ENCODE measurements at places on chromosomes 5 and 9.

DNA sequence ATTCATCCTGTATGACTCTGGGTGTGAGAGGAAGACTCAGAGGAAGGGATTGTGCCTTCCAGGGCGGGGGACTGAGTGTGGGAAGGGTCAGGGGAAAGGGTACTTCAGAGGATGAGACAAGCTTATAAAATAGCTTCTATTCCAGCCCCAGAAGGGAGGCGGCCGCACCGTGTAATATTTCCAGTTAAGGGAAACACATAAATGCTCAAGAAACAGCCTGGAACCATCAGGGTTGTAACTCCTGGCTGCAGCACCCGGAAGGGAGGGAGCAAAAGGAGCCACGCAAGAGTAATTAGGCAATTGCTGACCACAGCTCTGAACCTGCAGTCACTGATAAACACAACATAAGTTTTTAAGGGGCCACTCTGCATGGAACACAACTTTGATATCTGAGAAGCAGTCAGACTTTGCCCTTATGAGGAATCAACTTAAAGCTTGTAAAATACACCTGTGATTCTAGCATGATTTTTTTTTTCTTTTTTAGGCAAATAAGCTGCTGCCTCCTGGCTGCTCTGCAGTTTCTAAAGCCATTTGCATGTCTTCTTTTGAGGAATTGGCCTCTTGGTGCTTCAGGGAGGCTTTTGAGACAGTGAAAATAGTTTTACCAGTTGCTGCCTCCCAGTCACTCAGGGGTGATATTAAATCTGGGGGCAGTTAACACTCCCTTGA is 382.7 kb downstream of the ENC1 start:
- no peaks in the 10 kb centered on the region for H3K27me3 ChIP-seq
- peak; percentile 70 for DNase-seq

GRCh38 chr9:89304020-89304833 is 6.8 kb upstream of the CKS2 start:
- no peaks in the 10 kb centered on the region for H3K27me3 ChIP-seq
- no peak overlapping the region for H3K27ac ChIP-seq
- H3K4me3 ChIP-seq: no peak overlapping the region

- no peak overlapping the region for H3K4me3 ChIP-seq
- peak; percentile 98 for DNase-seq
- H3K27ac ChIP-seq: peak overlapping the region; percentile 94
- peaks cover 6% of the 10 kb centered on the region for H3K36me3 ChIP-seq
These were observed 473.6 kb upstream of the TNC start for GRCh38 chr9:115591584-115591984.

GRCh38 chr9:94767331-94768072 is 41.0 kb downstream of the AOPEP start:
- no peaks in the 10 kb centered on the region for H3K4me1 ChIP-seq
- H3K27me3 ChIP-seq: no peaks in the 10 kb centered on the region
- no peak overlapping the region for H3K27ac ChIP-seq
- no peak for DNase-seq

DNA sequence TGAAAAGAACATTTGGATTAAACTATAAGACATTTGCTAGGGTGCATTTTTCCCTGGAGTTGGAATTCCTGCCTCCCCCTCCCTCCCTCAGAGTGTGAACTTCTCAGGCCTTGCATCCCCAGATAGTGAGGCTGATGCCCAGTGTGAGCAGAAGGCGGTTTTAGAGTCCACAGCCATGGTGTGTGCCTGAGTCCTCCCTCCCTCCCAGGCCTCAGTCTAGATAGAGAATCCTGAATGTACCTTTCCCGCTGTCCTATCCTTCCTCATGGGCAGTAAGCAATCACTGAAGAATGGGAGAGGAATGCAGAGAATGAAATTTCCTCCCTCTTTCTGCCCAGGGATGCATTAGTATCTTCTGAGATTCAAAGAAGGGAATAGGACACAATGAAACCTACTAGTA is 108.5 kb downstream of the RASGRF2 start:
- no peaks in the 10 kb centered on the region for H3K4me1 ChIP-seq
- no peaks in the 10 kb centered on the region for H3K36me3 ChIP-seq
- H3K27me3 ChIP-seq: no peaks in the 10 kb centered on the region
- no peak for DNase-seq

DNA sequence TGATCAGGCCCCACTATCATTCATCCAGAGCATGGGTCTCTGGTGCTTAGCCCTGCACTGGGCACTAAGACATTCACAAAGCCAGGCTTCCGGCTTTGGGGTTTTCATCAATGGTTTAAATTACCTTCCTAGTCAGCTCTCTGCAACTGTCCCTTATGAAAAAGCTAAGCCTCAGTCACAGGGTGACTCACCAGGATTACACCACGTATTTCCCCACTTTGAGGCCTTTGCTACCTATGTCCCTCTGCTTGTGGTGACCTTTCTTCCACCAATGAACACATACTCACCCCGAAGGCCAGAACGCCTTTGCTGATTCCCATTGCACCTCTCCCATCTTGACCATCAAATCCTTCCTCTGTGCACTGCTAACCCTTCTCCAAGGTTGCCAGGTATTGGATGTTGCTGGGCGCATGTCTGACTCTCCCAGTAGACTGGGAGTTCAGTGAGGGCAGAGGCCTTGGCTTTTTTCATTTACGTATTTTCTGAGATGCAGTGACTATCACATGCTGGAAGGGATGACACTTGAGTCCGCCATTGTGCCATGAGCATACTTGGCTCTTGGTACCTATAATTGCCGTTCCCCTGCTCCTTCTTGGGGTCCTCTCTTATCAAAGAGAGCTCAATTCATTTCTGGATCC is 58.7 kb upstream of the TNFSF8 start:
- no peak overlapping the region for H3K4me3 ChIP-seq
- no peak overlapping the region for H3K27ac ChIP-seq
- H3K4me1 ChIP-seq: peaks cover 9% of the 10 kb centered on the region
- peaks cover 26% of the 10 kb centered on the region for H3K27me3 ChIP-seq
- DNase-seq: peak; percentile 66

GRCh38 chr9:116074658-116075057 is 78.9 kb upstream of the PAPPA start:
- peaks cover 18% of the 10 kb centered on the region for H3K4me1 ChIP-seq
- H3K27ac ChIP-seq: peak overlapping the region; percentile 81
- no peaks in the 10 kb centered on the region for H3K27me3 ChIP-seq
- DNase-seq: peak; percentile 38
